Right cardiac atrium (tissue), 5 donors: ENCODE measurements at places on chromosomes 6 and 20. TPM values are rescaled to one million over a fixed set of nuclear protein-coding genes. Genes with fewer than 3 reads are reported as not detected.

The BPIFB4 gene
- polyA plus RNA-seq, result not detected

The LY6G6F gene
- polyA plus RNA-seq, result not detected

The NKX2-4 gene
- polyA plus RNA-seq, result not detected

The MDN1 gene
- polyA plus RNA-seq, result 15.4 TPM

The NINL gene
- 6.1 TPM for polyA plus RNA-seq

The SLC22A7 gene
- not detected for polyA plus RNA-seq

The SPAG4 gene
- 6.7 TPM for polyA plus RNA-seq

The HLA-DQB2 gene
- not detected for polyA plus RNA-seq

The ITPR3 gene
- polyA plus RNA-seq, result 5.7 TPM

The PSORS1C1 gene
- polyA plus RNA-seq, result 6.5 TPM

The SIRPD gene
- polyA plus RNA-seq, result not detected

The OR2H2 gene
- polyA plus RNA-seq, result not detected

The ANKRD66 gene
- polyA plus RNA-seq, result not detected

The PRSS16 gene
- 0.36 TPM for polyA plus RNA-seq

The AGPAT4 gene
- polyA plus RNA-seq, result 1.5 TPM

DNA sequence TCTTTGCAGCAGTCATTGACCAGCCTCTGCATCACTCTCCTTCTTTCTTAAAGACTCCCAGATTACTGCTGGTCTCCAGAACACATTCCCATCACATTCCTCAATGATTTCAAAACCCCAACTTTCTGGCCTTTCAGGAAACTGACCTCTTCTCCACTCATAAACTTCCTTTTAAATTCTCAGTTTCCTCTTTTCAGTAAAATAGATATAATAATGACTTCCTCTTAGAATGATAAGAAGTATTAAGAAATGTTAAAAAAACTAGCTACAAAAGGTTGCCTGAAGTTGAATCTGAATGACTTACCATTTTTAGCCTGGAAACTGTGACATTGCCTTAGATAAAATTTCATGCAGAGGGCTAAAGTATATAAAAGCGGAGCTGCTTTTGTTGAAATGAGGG lies 239.3 kb downstream of the OGFRL1 start:
- no peak for DNase-seq

GRCh38 chr6:156517088-156517487 lies 260.1 kb upstream of the ARID1B start:
- no peak for DNase-seq

DNA sequence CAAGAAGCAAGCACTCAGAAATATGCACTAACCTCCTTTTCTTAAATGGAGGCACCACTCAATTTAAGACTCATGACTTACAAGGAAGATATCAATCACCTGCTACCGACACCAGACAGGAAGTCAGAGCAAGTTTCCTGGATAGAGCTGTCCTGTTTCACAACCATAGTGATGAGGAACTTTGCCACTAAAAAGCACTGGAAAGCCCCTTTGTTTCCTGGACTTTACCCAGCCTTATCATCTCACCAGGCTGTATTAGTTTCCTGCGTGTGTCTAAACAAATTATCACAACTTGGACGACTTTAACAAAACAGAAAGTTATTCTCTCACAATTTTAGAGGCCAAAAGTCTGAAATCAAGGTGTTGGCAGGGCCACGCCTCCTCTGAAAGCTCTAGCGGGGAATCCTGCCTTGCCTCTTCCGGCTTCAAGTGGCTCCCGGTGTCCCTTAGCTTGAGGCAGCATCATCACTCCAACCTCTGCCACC lies 253.8 kb upstream of the STXBP5 start:
- peak; percentile 16 for DNase-seq

DNA sequence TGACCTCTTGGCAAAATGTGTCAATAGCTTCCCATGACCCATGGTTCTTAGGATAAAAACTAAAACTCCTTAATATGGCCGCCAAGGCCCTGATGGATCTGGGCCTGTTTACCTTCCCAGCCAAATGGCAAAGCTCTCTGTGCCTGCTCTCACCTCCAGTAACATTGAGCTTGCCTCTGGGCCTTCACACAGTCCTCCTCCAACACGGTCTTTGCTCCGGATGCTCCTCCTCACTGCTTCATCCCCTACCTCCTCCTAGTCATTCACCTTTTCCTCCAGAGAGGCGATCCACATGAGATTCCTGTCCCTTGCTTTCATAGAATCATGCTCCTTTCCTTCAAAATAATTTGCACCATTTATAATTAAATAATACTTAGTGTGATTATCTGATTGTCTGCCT lies 172.3 kb upstream of the AFDN start:
- no peak for DNase-seq

- peak; percentile 58 for DNase-seq
These were observed 523 bp downstream of the CPXM1 start for GRCh38 chr20:2799688-2800520.

- DNase-seq, result no peak
These were observed 1.2 kb downstream of the CHMP4B start for GRCh38 chr20:33812152-33812849.

DNA sequence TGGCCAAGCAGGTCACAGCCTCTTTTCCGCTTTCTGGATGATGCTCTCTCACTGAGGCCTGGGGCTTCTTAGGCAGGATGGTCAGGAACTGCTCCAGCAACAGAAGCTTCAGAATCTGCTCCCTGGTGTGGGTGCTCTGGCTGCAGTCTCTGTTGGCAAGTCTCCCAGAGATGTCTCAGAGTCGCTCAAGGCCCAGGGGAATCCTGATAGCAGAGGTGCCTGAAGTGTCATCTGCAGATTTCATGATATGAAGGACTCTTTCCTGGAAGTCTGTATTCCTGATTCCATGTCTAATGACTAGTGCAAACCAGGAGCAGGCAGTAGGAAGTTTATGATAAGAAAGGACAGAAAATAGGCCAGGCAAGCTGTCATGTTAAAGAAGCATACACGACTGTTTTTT lies 20.3 kb downstream of the ZSCAN31 start:
- no peak for DNase-seq

GRCh38 chr6:11433860-11434259 lies 103.7 kb upstream of the TMEM170B start:
- no peak for DNase-seq

GRCh38 chr6:149212206-149212605 lies 105.3 kb upstream of the TAB2 start:
- no peak for DNase-seq

DNA sequence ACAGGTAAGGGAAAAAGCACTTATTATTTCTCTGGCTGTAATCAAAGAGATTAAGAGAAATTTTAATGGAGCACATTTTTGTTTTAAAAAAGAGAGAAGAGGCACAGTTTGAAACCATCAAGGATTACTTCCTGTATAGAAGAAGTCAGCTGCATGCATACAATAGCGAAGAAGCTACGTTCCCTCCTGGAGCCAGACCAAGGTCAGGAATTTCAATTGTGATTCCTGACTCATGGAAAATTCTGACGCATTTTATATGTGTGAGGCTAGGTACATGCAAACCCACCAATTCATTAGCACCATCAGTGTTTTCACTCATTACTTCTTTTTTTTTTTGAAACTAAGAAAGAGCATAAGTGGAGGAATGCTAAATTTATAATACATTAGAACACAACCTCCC lies 232.7 kb upstream of the SGK1 start:
- no peak for DNase-seq

DNA sequence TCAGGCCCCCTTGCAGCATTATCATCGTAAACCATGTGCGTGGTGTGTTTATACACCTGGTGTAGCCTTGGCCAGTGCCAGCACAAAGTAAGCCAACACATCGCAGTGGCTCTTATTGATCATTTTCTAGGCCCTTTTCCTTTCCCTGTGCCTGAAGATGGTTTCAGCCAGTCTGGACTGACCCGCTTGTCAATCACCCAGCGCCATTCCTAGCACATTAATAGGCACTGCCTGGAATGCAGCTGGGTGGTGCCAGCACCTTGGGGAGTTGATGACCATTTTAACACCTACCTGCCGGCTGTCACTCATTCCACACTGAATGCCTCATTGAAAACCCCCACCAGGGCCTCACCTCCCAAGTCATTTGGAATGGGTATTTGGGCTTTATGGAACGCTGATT lies 4.9 kb upstream of the UQCC2 start:
- DNase-seq, result no peak

- DNase-seq, result no peak
These were observed 61.0 kb downstream of the MTFR2 start for GRCh38 chr6:136189104-136189503.

- DNase-seq, result peak; percentile 96
These were observed 7.8 kb downstream of the ADTRP start for GRCh38 chr6:11770546-11771466.

GRCh38 chr20:10388597-10388996 lies 45.4 kb downstream of the MKKS start:
- no peak for DNase-seq

DNA sequence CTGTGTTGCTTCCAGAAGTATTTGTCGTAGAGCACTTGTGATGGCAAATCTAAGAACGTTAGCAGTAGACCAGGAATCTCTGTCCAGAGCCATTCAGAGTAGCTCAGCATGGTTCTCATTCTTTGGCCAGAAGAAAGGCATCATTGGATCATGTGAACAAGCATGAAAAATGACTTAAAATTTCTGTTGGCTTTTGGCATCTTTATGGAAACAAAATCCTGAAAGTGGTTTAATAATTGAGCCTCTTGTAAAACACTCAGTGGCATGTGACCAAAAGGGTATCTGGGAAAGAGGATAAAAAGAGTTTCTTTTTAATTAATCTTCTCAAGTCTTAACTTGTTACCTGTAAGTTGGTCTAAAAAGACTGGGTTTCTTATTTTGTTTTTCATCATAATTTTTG lies 55.2 kb downstream of the PTPN1 start:
- no peak for DNase-seq

DNA sequence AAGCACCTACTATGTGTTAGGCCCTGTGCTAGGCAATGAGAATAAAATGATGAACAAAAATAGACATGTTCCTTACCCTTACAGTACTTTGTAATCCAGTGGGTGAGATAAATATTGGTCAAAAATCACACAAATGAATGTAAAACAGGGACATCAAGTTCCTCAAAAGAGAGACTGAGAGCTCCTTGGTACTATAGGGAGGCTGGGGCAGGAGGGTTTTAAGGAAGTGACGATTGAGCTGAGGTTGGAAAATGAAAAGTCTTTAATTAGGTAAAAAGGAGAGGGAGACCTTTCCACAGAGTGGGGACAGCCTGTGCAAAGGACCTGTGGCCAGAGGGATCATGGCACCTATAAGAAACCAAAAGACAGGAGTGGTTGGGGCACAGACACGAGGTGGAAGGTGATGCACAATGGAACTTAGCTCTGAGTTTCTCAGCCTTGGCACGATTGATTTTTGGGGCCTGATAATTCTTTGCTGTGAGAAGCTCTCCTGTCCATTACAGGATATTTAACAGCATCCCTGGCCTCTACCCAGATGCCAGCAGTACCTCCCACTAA lies 140.3 kb downstream of the CEP57L1 start:
- no peak for DNase-seq

DNA sequence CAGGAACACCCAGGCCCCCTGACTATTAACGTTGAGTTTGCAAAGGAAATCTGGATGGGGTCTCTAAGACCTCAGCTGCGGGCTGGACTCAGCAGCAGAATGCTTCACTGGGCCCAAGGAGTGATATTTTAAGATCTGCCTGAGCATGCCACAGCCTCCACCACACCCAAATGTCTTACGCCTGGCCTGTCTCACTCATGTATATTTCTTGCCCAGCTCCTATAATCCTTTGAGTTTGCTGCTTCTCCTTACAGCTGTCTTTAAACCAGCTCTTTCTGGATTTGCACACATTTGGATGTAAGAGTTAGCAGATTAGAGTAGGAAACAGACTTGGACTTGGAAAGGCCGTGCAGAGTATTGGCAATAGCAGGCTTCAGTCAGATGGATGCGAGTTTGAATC lies 16.4 kb downstream of the CASS4 start:
- DNase-seq, result no peak

GRCh38 chr6:129382916-129383315 lies 327.1 kb downstream of the ARHGAP18 start:
- no peak for DNase-seq
